ENCODE measurements at places on chromosomes 2 and 18. TPM values are rescaled to one million over a fixed set of nuclear protein-coding genes. Genes with fewer than 3 reads are reported as not detected.

DNA sequence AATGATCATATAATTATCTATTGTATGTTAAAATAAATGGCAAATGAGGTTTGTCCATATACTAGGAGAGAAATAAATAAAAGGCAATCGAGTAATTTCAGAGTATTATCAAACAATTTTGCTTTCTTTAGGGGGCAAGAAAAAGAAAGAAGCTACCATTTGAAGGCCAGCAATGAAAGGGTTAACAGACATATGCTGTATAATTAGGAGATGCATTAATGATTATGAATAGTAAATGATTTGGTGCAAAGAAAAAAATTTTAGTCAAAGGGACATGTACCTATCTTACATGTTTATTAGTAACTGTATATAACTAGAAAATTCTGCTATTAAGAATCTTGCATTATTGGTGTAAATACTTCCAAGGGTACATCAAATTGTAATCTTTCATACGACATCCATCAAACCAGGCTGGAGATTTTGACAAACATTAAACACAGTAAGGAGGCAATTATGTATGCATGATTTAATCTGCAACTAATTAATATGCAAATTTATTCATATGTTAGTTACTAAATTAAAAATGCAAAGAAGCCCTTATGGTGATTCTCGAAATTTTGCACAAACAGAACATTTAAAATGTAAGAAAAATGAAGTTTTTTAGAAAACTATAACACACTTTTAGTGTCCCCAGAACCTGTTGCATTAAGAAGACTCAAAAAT lies 251.4 kb downstream of the TCF4 start:
- no peaks in the 10 kb centered on the region for H3K27me3 ChIP-seq
- peak overlapping the region; percentile 88 for H3K27ac ChIP-seq
- H3K4me3 ChIP-seq: no peak overlapping the region

TTR gene
- 2.4 TPM for total RNA-seq

- no peak for DNase-seq
- no peaks in the 10 kb centered on the region for H3K4me1 ChIP-seq
- no peak overlapping the region for H3K4me3 ChIP-seq
- H3K27me3 ChIP-seq: no peaks in the 10 kb centered on the region
These were observed 126.3 kb downstream of the ALPK2 start for GRCh38 chr18:58502628-58503027.

AQP4 gene
- 225 TPM for total RNA-seq

DNA sequence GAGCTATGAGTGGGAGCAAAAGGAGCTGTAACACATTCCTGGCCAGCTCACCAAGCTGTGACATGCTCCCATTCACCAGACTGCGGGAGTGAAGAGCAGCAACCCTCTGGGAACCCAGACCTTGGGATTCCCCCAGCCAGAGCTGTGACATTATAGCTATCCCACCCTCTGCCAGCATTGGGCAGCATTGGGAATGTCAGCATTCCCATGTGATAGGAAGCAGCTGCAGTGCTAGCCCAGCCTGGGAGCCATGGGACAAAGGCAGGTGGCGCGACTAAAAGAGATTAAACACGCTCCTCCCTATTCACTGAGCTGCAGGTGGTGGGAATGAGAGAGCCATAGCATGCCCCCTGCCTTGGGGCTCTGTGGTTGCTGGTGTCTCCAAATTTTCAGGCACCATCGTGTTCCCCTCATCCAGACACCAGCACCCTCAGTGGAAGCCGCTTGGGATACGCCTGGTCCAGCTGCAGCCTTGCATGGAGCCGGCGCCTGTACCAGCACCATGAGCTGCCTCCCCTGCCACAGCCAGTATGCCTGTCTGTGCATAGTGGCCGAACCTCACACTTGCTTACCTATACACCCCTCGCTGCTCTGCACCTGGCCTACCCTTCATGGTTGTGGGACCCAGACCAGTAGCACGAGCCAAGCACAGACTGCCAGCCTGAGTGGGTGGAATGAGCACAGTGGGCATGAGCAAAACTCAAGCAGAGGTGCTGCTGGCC lies 695.6 kb upstream of the GCFC2 start:
- no peaks in the 10 kb centered on the region for H3K27me3 ChIP-seq
- H3K27ac ChIP-seq: no peak overlapping the region
- H3K36me3 ChIP-seq: no peaks in the 10 kb centered on the region
- peak; percentile 36 for DNase-seq
- no peak overlapping the region for H3K4me3 ChIP-seq
- H3K4me1 ChIP-seq: no peaks in the 10 kb centered on the region

DNA sequence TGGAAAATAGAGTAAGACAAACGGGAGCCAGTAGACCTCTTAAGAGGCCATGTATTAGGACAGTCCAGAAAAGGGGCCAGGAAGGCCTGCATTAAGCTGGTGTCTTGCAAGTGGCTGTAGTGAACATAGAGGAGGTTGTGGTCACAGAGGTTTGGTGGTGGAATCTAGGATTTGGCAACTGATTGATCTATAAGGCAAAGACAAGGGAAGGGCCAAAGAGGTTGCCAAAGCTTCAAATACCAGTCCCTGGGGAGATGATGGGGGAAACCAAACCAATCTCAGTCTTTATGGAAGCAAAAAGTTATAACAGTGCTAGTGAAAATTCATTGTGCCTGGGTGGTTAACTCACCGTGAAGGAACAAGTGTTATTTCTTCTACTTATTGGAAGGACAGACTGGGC lies 28.7 kb upstream of the RTN4 start:
- H3K27me3 ChIP-seq: no peaks in the 10 kb centered on the region
- DNase-seq: no peak
- peaks cover 17% of the 10 kb centered on the region for H3K4me1 ChIP-seq
- H3K27ac ChIP-seq: no peak overlapping the region
- H3K4me3 ChIP-seq: no peak overlapping the region

Data from upper lobe of left lung (tissue), 6 donors.